T-helper 17 cell (primary cell): ENCODE measurements at places on chromosomes 13 and 19. TPM values are rescaled to one million over a fixed set of nuclear protein-coding genes. Genes with fewer than 3 reads are reported as not detected.
A peak's percentile ranks its signal among the peaks of the same experiment; 100 is the strongest.

GRCh38 chr19:33302175-33302973 is at the start of gene CEBPA:
TSS of gene CEBPA (minus strand) at chr19:33302534. CDS start at chr19:33302414, 120 bp downstream.
- DNase-seq: peak; percentile 45

Gene TBXA2R
- total RNA-seq: 1.0 TPM

Gene CYP4F2
- not detected for total RNA-seq

Gene DMPK
- 18.7 TPM for total RNA-seq

Gene MED29
- total RNA-seq: 43.4 TPM

- DNase-seq: no peak
Observed at GRCh38 chr19:15871570-15871969, 26.3 kb downstream of the CYP4F2 start.

GRCh38 chr13:23433171-23434153 is at the start of gene SACS:
TSS of gene SACS (minus strand) at chr13:23433702. CDS start at chr13:23411239, 22,463 bp downstream.
- DNase-seq: no peak

- DNase-seq: no peak
Observed at GRCh38 chr13:94703721-94704314, 8.5 kb downstream of the SOX21 start.

- no peak for DNase-seq
Observed at GRCh38 chr19:447816-448560, 12.8 kb downstream of the SHC2 start.

GRCh38 chr13:29195456-29195855 is 375.3 kb downstream of the MTUS2 start:
- DNase-seq: no peak

Gene TPGS1
- total RNA-seq: 24.8 TPM

DNA sequence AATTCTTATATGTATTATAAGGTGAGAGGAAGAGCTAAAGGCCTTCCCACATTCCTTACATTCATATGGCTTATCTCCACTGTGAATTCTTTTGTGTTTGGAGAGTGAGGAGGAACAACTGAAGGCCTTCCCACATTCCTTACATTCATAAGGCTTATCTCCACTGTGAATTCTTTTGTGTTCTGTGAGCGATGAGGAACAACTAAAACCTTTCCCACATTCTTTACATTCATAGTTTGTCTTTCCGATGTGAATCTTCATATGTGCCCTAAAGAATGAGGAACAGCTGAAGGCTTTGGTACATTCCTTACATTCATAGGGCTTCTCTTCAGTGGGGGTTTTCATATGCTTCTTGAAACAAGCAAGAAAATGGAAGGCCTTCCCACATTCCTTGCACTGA is 13.3 kb downstream of the ZNF699 start:
- DNase-seq: no peak

Gene C1QTNF9
- total RNA-seq: not detected

DNA sequence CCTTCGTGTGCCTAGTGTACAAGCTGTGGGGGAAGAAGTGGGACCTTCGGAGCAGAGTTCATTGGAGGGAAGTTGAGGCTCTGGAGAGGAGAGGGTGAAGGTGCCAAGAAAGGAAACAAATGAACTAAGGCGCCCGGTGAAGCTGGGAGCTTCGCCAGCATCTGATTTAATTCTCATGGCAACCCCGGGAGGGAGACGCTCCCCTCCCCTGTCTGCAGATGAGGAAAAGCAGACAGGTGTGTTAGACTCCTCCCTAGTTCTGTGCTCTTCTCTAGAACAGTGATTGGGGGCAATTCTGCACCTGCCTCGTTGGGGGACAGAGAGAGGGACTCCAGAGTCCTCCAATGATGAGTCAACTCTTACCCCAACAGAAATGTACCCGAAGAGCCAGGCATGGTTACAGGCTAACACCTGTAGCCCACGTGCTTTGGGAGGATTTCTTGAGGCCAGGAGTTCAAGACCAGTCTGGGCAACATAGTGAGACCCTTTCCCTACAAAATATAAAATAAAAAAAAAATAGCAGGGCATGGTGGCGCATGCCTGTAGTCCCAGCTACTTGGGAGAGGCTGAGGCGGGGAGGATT is 4.2 kb downstream of the SSC5D start:
- no peak for DNase-seq

Gene IL12RB1
- total RNA-seq: 56.7 TPM

GRCh38 chr13:107864543-107865317 is 350.6 kb downstream of the LIG4 start:
- DNase-seq: no peak

Gene GSX1
- total RNA-seq: not detected

- no peak for DNase-seq
Observed at GRCh38 chr19:3186891-3187661, 1.3 kb downstream of the NCLN start.

GRCh38 chr13:37069597-37070103 is 10.2 kb upstream of the SUPT20H start:
- DNase-seq: no peak

Gene METTL21C
- not detected for total RNA-seq

DNA sequence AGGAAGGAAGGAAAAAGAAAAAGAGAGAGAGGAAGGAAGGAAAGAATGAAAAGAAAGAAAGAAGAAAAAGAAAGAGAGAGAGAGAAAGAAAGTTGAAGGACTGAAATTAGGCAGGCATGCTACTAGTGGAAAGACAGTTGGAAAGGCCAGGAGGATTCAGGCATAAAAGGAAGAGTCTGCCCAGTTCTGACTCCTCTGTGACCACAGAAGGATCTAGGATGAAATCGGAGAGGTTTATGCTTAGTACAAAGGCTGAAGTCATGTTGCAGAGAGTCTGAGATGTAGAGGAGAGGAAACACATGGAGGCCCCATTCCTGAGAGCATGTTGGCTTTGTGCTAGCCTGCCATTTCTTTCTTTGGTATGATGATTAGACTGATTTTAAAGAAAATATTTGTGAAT is 246.5 kb upstream of the ARGLU1 start:
- DNase-seq: no peak

DNA sequence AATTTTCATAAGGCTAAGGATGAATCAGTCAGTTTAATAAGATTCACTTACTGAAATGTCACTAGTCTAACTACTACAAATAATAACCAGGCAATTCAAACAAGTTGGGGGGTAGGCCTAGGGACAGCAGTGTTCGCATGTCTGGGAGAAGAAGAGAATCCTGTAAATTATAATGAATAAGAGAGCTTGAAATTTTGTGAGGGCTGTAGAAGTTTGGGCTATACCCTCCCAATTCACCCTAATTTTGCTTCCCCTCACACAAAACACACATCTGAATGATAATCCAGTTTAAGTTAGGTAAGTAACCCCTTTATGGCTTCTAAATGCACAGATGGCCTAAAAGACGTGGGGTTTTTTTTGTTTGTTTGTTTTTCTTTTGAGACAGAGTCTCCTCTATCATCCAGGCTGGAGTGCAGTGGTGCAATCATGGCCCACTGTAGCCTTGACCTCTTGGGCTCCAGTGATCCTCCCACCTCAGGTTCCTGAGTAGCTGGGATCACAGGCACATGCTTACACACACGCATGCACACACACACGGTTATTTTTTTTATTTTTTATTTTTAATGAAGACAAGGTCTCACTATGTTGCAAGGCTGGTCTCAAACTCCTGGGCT is 69.9 kb downstream of the TBC1D4 start:
- DNase-seq: no peak

Gene NCR1
- total RNA-seq: not detected

Gene U2AF1L4
- 48.1 TPM for total RNA-seq

DNA sequence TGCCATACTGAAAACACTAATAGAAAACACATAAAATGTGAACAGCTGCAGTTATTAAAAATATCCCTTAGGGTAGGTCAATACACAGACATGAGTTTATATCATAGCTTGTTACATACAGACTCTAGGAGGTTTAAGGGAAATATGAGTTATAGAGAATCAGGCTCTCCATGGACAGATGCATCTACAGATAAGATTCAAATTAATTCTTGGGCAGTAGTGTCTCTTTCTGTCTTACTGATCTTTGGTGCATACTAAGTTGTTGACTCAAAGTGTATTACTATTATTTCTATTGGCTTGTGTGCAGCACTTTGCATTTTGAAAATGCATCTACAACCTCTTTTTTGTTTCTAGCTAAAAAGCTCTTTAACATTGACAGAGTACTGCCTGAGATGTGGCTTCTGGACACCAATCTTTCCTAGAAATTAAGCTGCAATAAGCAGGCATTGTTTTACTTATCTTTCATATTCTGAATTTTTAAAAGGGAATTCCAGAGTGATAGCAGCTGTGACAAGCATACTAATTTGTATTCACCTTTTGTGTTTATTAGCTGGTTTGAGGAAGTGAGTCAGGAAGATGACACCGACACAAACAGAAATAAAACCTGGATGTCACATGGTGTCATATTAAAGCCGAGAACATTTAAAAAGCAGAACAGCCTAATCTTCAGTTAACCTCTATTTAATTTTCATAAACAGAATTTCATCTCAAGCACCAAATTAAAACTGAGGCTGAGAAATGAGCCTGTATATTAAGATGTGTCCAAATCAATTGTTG is 399.0 kb downstream of the PCDH9 start:
- DNase-seq: no peak

DNA sequence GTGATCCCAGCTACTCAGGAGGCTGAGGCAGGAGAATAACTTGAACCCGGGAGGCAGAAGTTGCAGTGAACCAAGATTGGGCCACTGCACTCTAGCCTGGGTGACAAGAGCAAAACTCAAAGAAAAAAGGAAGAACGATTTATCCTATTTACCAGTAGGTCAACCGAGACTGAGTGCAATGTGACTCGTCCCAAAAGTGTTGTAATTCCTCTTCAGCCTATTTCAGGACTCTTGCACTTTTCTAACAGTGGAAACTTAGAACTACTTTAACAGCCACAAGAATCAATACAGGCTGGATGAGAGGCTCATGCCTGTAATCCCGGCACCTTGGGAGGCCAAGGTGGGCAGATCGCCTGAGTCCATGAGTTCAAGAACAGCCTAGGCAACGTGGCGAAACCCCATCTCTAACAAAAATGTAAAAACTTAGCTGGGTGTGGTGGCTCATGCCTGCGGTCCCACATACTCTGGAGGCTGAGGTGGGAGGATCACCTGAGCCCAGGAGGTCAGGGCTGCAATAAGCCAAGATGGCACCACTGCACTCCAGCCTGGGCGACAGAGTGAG is 4.3 kb upstream of the NR1H2 start:
- DNase-seq: no peak

DNA sequence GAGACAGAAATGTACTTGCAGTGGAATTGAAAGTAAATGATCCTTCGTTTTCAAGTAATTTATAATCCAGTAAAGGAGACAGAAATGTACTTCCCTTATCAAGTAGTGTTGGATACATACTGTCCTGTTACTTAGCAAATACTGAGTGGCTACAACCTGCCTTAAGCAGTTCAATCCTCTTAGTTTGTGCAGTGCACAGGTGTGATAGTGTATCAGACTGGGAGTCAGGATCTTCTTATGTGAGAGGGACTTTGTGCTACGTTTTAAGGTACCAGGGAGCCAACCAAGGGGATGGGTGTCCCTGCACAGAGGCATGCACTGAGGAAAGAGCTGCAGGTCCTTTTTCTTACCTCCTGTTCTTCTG is 111.1 kb downstream of the DNAJC3 start:
- no peak for DNase-seq

GRCh38 chr19:5873617-5874199 is 3.4 kb upstream of the FUT5 start:
- no peak for DNase-seq

Gene ZMYM2
- 103 TPM for total RNA-seq

DNA sequence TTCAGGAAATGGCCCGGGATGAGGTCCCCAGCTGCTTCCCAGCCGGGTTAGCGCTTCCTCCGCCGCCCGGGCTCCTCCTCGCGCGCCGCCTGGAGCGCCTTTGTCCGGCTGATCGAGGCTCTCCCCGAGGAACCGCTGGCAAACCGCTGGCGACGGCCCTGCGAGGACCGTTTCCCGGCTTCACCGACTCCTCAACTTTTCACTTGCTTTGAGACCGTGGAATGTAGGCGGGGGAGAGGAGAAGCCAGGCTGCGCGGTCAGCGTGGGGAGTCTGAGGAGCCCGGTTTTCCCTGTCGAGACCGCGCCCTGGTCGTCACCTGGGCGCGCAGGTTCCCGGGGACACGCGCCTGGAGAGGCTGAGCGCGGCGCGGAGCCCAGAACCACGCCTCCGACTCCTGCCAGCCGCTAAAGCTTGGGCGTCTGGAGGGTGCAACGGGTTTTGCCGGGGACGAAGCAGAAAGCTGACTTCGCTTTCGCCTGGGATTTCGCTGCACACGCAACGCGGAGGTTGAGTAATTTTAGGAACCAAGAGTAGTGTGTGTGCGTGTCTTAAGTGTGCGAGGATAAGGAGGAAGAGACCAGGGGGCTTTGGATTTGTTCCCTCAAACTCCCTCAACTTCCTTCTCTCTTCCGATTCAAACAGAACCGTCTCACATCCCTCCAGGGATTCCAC is 7.3 kb upstream of the DGKH start:
- peak; percentile 22 for DNase-seq

Gene ZNF135
- 0.57 TPM for total RNA-seq

DNA sequence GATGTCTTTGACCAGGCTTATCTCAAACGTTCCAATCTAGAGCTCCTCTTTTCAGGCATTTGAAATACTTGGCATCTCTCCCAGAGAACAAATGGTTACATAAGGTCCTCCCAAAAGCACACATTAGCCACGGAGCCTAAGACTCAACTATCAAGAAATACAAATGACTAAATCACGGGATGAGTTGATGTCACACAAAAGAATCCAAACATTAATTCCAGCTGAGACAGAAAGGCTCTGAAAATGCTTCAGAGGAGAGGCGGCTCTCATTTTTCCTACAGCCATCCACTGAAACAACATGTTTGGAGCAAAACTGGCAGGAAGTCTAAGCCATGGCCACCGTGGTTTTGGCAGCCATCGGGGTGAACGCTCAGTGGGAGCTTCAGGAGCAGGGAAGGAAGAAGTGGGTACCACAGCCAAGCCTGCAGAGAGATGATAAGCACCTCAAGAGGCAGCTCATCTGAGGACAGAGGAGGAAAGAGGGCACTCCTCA is 122.5 kb downstream of the STK24 start:
- DNase-seq: no peak

Gene VSTM1
- not detected for total RNA-seq

Gene SLC44A2
- total RNA-seq: 186 TPM

- DNase-seq: no peak
Observed at GRCh38 chr13:30406779-30407416, 15.4 kb upstream of the UBE2L5 start.

GRCh38 chr13:51328488-51328887 is 11.0 kb upstream of the SERPINE3 start:
- no peak for DNase-seq

Gene ZNF836
- 18.9 TPM for total RNA-seq
